Lung (tissue), 17 donors: ENCODE measurements at places on chromosomes 2 and 18. TPM values are rescaled to one million over a fixed set of nuclear protein-coding genes. Genes with fewer than 3 reads are reported as not detected.

GRCh38 chr2:239343946-239344856, 56.6 kb downstream of the HDAC4 start:
- H3K27ac ChIP-seq = no peak overlapping the region
- H3K27me3 ChIP-seq = no peaks in the 10 kb centered on the region

DNA sequence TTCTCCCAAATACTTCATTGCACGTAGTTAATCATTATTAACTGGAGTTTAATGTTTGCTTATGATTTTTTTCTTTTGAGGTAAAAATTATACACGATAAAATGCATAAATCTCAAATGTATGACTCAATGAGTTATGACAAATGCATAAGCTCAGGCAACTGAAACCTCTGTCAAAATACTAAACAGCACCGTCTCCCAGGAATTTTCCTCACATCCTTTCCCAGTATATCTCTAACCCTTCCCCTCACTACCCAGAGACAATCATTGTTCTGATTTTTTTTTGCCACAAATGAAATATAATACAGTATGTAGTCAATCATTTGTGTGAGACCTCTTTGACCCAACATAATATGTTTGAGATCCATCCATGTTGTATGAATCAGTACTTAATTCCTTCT, 606.5 kb downstream of the CPS1 start:
- no peak overlapping the region for H3K4me3 ChIP-seq
- no peaks in the 10 kb centered on the region for H3K36me3 ChIP-seq
- DNase-seq = no peak
- H3K4me1 ChIP-seq = no peaks in the 10 kb centered on the region

GRCh38 chr2:19728125-19728524, 173.7 kb downstream of the TTC32 start:
- H3K4me1 ChIP-seq = peaks cover 8% of the 10 kb centered on the region
- H3K4me3 ChIP-seq = no peak overlapping the region
- H3K36me3 ChIP-seq = no peaks in the 10 kb centered on the region
- H3K27ac ChIP-seq = no peak overlapping the region
- no peak for DNase-seq

DNA sequence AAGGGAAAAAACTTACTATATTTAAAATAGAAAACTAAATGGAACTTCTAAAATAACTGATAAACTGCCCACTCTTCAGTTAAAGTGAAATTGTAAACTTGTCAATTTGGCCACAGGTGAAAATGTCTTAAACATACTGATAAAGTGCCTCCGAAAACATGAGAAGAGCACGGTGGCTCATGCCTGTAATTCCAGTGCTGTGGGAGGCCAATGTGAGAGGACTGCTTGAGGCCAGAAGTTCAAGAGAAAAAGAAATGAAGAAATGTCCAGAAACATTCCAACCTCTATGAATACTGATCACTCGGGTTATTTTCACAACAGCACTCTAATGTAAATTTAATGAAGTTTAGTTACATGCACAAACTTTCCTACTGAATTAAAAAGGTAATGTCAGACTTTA, 63.4 kb upstream of the DNER start:
- H3K4me1 ChIP-seq = no peaks in the 10 kb centered on the region
- H3K36me3 ChIP-seq = peaks cover 33% of the 10 kb centered on the region

The ABCA12 gene
- 0.10 TPM for polyA plus RNA-seq

- H3K36me3 ChIP-seq = no peaks in the 10 kb centered on the region
- H3K4me3 ChIP-seq = no peak overlapping the region
- peaks cover 8% of the 10 kb centered on the region for H3K4me1 ChIP-seq
- no peaks in the 10 kb centered on the region for H3K27me3 ChIP-seq
- no peak for DNase-seq
- no peak overlapping the region for H3K27ac ChIP-seq
Observed at GRCh38 chr18:25310045-25310444, 41.9 kb downstream of the ZNF521 start.

DNA sequence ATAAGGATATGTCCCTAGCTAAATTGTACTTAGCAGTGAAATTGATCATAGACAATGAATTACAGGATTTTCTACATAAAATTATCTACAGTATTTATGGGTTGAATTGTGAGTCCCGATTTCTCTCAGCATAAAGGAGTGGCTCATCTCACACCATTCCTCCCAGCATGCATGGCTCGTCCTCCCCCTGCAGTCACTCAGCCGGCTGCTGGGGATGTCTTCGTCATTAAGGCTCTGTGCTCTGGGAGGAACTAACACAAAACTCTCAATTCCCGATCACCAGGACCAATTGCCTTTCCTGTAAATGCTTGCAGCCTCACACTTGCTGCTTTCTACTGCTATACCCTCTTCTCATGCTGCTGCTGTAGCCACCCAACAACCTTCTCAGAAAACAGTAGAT, 75.9 kb downstream of the TXNL1 start:
- H3K36me3 ChIP-seq = no peaks in the 10 kb centered on the region
- no peak overlapping the region for H3K27ac ChIP-seq
- no peak overlapping the region for H3K4me3 ChIP-seq
- H3K27me3 ChIP-seq = no peaks in the 10 kb centered on the region

The EN1 gene
- not detected for polyA plus RNA-seq

GRCh38 chr18:49645841-49646351, 84.0 kb downstream of the LIPG start:
- no peaks in the 10 kb centered on the region for H3K27me3 ChIP-seq
- peak overlapping the region; percentile 7 for H3K27ac ChIP-seq
- no peak overlapping the region for H3K4me3 ChIP-seq

- peaks cover 52% of the 10 kb centered on the region for H3K4me1 ChIP-seq
- H3K36me3 ChIP-seq = peaks cover 18% of the 10 kb centered on the region
- H3K4me3 ChIP-seq = no peak overlapping the region
- H3K27me3 ChIP-seq = no peaks in the 10 kb centered on the region
- no peak for DNase-seq
Observed at GRCh38 chr2:189086250-189086649, 93.3 kb downstream of the COL5A2 start.

The CD8A gene
- polyA plus RNA-seq = 3.7 TPM

DNA sequence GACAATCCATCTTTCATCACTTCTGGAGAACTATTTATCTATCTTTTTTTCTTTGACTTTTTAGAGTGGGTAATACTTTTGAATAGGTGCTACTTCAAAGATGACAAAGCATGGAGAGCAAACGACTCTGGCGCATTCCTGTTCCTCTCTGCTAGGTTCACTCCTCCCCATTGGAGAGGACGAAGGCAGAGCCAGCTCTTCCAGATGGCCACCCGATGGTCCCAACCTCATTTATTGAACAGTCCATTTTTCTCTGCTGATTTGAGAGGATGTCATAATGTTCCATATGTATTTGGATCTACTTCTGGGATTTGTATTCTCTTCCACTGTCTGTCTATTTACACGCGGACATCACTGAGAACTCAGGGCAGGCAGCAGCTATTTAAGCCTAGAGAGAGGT, 284.3 kb upstream of the CXCR4 start:
- H3K4me3 ChIP-seq = no peak overlapping the region
- H3K36me3 ChIP-seq = no peaks in the 10 kb centered on the region
- H3K27ac ChIP-seq = no peak overlapping the region
- H3K27me3 ChIP-seq = peaks cover 3% of the 10 kb centered on the region
- no peak for DNase-seq
- no peaks in the 10 kb centered on the region for H3K4me1 ChIP-seq

- H3K36me3 ChIP-seq = peaks cover 21% of the 10 kb centered on the region
- no peak for DNase-seq
- H3K4me3 ChIP-seq = no peak overlapping the region
- no peaks in the 10 kb centered on the region for H3K27me3 ChIP-seq
- H3K4me1 ChIP-seq = no peaks in the 10 kb centered on the region
Observed at GRCh38 chr2:121387591-121388325, 102.8 kb upstream of the TFCP2L1 start.

DNA sequence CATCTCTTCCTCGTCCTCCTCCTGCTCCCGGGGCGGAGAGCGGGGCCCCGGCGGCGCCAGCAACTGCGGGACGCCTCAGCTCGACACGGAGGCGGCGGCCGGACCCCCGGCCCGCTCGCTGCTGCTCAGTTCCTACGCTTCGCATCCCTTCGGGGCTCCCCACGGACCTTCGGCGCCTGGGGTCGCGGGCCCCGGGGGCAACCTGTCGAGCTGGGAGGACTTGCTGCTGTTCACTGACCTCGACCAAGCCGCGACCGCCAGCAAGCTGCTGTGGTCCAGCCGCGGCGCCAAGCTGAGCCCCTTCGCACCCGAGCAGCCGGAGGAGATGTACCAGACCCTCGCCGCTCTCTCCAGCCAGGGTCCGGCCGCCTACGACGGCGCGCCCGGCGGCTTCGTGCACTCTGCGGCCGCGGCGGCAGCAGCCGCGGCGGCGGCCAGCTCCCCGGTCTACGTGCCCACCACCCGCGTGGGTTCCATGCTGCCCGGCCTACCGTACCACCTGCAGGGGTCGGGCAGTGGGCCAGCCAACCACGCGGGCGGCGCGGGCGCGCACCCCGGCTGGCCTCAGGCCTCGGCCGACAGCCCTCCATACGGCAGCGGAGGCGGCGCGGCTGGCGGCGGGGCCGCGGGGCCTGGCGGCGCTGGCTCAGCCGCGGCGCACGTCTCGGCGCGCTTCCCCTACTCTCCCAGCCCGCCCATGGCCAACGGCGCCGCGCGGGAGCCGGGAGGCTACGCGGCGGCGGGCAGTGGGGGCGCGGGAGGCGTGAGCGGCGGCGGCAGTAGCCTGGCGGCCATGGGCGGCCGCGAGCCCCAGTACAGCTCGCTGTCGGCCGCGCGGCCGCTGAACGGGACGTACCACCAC, 2.1 kb downstream of the GATA6 start:
- peak overlapping the region; percentile 79 for H3K4me3 ChIP-seq
- peak; percentile 24 for DNase-seq

GRCh38 chr2:182432051-182432450, 5.2 kb upstream of the PDE1A start:
- H3K4me3 ChIP-seq = no peak overlapping the region
- DNase-seq = no peak
- H3K27me3 ChIP-seq = no peaks in the 10 kb centered on the region
- H3K4me1 ChIP-seq = no peaks in the 10 kb centered on the region

The APLF gene
- polyA plus RNA-seq = 0.89 TPM

The RAB10 gene
- 37.6 TPM for polyA plus RNA-seq

DNA sequence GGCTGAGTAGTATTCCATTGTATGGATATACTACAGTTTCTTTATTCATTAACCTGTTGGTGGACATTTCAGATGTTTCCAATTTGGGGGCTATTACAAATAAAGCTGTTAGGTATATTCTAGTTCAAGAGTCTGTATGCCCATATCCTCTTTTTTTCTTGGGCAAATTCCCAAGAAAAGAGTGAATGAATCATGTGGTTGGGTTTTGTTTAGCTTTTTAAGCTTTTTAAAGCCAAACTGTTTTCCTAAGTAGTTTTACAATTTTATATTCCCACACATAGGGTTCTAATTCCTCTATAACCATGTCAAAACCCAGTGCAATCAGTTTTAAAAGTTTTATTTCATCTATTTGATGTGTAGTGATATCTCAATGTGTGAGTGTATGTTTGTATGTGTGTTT, 44.9 kb upstream of the BAZ2B start:
- no peak overlapping the region for H3K4me3 ChIP-seq
- H3K4me1 ChIP-seq = no peaks in the 10 kb centered on the region
- DNase-seq = no peak
- no peaks in the 10 kb centered on the region for H3K36me3 ChIP-seq

The SPIRE1 gene
- 12.0 TPM for polyA plus RNA-seq

- no peak overlapping the region for H3K4me3 ChIP-seq
- H3K4me1 ChIP-seq = peaks cover 9% of the 10 kb centered on the region
- DNase-seq = peak; percentile 32
- H3K36me3 ChIP-seq = no peaks in the 10 kb centered on the region
- H3K27me3 ChIP-seq = no peaks in the 10 kb centered on the region
Observed at GRCh38 chr18:9638886-9639285, 24.5 kb upstream of the PPP4R1 start.

The CCBE1 gene
- polyA plus RNA-seq = 8.8 TPM

The SCN7A gene
- 6.1 TPM for polyA plus RNA-seq

GRCh38 chr18:49725809-49726674, 87.3 kb downstream of the ACAA2 start:
- H3K36me3 ChIP-seq = no peaks in the 10 kb centered on the region
- peak overlapping the region; percentile 32 for H3K27ac ChIP-seq
- H3K4me3 ChIP-seq = no peak overlapping the region
- DNase-seq = peak; percentile 88

The EHD3 gene
- polyA plus RNA-seq = 1.5 TPM

DNA sequence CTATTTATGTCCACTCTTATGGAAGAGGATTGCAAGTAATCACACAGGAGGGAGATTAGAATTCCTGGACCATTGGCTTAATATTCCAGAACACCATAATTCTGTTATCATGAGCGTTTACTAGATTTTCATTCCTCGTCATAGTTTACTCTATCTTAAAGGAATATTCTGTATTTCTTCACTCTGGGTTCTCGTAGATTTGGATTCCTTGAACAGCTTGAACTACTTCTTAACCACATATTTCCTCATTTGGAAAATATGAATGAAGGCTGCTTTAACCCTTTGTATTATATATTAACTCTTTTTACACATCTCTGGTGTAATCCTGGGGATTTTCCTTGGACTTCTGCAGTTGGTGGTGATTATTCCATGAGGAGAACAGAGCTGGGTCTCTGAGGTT, 46.3 kb upstream of the CCBE1 start:
- H3K36me3 ChIP-seq = no peaks in the 10 kb centered on the region
- H3K4me3 ChIP-seq = no peak overlapping the region
- no peak overlapping the region for H3K27ac ChIP-seq

- H3K36me3 ChIP-seq = no peaks in the 10 kb centered on the region
- no peak overlapping the region for H3K27ac ChIP-seq
Observed at GRCh38 chr2:120463527-120463926, 117.6 kb downstream of the INHBB start.

The CHRNG gene
- polyA plus RNA-seq = not detected
